ENCODE measurements at places on chromosomes 11 and 22.

- no peak for DNase-seq
Measured at GRCh38 chr11:9017773-9018172, 14.0 kb upstream of the NRIP3 start.

- peak; percentile 87 for DNase-seq
Measured at GRCh38 chr22:20206709-20207215, 55.9 kb upstream of the CCDC188 start.

GRCh38 chr11:57485217-57485990 is 25.1 kb downstream of the RTN4RL2 start:
- DNase-seq: no peak

GRCh38 chr11:115626414-115626813 is 122.2 kb upstream of the CADM1 start:
- DNase-seq: no peak

DNA sequence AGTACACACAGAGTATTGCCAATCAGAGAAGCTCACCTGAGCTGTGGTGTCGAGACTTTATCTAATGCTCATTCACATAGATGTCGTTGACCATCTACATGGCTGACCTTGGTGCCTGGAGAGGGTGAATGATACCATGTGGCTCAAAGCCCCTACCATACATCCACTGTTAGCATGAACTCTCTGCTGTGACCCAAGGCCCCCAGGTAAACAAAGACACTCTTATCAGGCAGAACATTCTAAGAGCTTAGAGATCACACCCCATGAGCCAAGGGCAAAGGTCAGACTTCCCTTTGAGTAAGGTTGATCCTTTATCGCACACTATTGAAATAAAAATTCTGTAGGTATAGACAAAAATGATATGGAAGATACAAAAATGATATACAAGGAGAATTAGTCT is 15.0 kb upstream of the PIWIL3 start:
- no peak for DNase-seq

- DNase-seq: no peak
Measured at GRCh38 chr11:84319863-84320262, 1033.7 kb upstream of the CCDC90B start.

DNA sequence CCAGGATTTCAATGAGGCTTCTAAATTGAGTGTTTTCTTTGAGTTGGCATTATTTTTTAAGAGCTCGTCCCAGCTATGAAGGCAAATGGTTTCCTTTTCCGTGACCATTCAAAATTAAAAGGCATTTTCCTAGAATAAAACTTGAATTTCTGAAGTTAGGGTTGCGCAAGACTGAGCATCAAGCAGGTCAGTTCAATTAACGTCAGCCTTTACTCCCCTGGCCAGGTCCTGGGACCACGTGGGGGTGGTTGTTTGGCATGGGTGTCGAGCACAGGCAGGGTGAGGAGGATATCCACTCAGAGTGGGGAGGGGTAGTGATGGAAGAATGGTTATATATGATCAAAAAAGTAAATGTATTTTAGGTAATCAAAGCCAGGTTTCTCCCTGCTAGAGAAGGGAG is 43.4 kb upstream of the TSKU start:
- no peak for DNase-seq

DNA sequence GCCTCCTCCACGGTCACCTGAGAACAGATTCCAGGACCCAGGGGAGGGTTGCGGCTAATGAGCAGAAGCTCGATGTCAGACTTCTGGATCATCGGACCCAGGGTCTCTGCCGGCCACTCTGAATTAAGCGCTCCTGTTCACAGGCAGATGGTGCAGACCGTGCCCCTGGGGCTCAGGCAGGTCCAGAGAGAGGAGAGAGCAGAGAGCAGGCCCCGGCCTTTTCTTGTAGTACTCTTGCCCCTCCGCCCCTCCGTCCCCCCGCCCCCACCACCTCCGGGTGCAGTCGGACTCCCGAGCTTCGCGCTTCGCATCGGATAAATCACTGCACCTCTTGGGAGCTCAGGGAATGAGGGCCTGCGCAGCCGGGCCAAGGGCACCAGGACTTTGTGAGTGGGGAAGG is 50.3 kb downstream of the RPS6KA4 start:
- DNase-seq: no peak

DNA sequence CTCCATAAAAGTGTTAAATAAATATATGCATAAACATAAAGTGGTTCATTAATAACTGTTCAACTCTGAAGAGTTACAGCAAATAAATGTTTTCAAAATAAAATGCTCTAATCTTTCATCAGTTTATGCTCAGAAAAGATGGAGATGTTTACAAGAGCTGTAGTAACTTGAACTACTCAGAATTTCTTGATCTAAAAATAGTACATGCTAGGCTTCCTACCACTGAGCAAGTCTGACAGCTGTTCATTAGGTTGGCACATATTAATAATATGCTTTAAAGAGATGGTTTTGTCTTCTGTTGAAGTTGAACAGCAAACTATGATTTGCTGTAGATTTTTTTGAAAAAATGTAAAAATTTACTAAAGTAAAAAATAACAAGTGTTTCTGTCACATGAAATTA is 10.8 kb upstream of the SLN start:
- DNase-seq: no peak

GRCh38 chr11:94043241-94043640 is 22.1 kb downstream of the HEPHL1 start:
- DNase-seq: no peak

DNA sequence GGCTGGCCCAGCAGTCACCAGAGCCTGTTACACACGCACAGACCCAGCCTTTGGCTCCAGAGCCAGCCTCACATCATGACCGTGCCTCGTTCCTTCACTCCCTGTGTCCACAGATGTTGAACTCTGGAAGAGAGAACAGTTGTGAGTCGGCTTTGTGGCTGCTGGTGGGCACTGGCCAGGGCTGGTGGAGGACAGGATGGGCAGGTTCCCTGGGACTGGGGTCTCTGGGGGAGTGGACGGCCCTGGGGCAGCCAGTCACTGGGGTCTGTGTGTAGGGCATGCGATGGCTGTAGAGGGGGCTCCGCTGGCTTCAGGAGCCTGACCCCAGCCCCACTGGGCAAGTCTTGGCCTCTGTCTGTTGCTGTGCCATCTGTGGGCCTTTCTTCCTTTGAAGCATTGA is 1070.1 kb downstream of the BRD1 start:
- DNase-seq: no peak

GRCh38 chr11:33638608-33639007 is 62.0 kb downstream of the C11orf91 start:
- DNase-seq: no peak

DNA sequence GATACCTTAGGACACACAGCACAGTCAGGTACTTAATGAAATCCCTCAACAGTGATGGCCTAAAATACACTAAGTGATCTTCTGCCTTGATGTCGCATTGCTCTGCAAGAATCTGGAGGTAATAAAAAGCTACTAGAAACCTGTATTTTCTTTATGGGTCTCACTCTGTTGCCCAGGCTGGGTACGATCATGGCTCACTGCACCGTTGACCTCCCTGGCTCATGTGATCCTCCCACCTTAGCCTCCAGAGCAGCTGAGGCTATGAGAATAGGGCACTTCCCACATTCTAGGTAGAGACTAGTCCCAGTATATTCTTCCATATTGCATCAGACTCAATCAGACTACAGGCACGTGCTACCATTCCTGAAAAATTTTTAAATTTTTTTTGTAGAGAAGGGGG is 21.7 kb downstream of the VSIG10L2 start:
- DNase-seq: no peak

GRCh38 chr11:78094250-78094649 is 14.6 kb upstream of the NDUFC2 start:
- DNase-seq: no peak

GRCh38 chr11:1292018-1292643 is 17.3 kb downstream of the TOLLIP start:
- no peak for DNase-seq

- DNase-seq: no peak
Measured at GRCh38 chr11:15985127-15985859, 371.1 kb downstream of the SOX6 start.

DNA sequence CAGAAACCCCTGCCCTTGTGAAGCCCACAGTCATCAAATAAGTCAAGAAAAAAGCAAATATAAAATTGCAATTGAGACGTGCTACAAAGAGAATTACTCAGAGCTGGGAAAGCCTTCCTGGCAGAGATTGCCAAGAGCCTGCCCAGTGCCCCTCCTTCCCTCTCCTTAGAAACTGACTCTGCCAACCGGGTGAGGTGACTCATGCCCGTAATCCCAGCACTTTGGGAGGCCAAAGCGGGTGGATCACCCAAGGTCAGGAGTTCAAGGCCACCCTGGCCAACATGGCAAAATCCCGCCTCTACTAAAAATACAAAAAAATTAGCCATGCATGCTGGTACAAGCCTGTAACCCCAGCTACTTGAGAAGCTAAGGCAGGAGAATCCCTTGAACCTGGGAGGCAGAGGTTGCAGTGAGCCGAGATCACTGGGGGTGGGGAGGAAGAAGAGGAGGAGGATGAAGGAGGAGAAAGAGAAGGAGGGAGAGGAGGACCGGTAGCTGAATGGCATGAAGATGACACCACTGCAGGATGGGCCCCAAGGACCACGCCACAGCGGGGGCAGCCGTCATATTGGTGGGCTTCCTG is 76.1 kb upstream of the RTL6 start:
- DNase-seq: no peak

- no peak for DNase-seq
Measured at GRCh38 chr22:20406686-20407408, 12.9 kb downstream of the ZNF74 start.

GRCh38 chr11:119473226-119473625 is 50.3 kb upstream of the THY1 start:
- DNase-seq: no peak

All from K562 (cell line).